ENCODE measurements at places on chromosomes 4 and X.

GRCh38 chr4:16199093-16199492 is 27.2 kb downstream of the TAPT1 start:
- DNase-seq = no peak

DNA sequence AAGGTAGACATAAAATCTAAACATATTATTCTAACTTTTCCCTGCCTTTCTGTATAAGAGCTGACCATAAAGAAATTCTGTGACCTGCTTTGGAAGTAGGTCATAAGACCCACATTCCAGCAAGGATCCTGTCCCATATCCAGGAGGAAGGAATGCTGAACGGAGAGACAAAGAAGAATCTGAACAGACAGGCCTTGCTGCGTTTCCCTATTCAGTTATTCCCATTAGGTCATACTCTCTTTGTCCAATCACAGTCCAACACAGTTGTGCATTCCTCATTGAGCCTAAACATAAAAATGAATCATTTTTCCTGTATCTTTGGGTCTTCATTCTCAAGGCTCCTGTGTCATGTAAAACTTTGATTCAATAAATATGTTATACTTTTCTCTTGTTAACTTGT is 287.6 kb upstream of the TAPT1 start:
- DNase-seq = no peak

DNA sequence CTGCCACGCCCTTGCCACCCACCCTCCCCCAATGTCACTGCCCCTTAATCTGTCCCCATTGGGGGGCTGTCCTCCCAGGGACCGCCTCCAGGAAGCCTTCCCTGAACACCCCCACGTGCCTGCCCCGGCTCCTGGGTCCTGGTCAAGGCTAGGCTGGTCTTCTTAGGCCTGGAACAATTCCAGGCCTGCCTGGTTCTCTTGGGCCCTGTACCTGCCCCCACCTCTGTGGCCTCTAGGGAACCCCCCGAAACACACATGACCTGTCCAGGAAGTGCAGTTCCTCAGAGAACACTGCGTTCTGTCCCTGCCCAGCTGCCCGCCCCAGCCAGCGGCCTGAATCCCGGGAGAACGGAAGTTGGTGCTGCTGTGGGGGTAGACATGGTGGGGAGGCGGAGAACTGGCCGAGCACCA is 5.1 kb downstream of the MXD4 start:
- DNase-seq = no peak

DNA sequence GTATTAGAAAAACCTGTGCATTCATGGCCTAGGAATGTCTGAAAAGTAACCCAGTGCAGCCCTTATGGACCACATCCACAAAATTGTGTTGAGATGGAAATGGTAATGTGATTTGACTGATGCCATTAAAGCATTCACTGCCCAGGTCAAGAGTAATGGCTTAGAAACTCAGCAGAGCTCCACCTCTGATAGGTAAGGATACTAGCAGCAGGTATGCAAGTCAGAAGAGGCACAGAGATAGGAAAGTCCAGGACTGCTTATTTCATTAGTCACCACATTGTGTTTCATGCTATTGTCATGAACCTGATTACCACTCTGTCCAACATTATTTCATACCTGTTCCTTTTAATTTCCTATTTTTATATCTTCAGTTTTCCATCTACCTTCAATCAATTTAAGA is 2042.2 kb downstream of the ARAP2 start:
- DNase-seq = no peak

DNA sequence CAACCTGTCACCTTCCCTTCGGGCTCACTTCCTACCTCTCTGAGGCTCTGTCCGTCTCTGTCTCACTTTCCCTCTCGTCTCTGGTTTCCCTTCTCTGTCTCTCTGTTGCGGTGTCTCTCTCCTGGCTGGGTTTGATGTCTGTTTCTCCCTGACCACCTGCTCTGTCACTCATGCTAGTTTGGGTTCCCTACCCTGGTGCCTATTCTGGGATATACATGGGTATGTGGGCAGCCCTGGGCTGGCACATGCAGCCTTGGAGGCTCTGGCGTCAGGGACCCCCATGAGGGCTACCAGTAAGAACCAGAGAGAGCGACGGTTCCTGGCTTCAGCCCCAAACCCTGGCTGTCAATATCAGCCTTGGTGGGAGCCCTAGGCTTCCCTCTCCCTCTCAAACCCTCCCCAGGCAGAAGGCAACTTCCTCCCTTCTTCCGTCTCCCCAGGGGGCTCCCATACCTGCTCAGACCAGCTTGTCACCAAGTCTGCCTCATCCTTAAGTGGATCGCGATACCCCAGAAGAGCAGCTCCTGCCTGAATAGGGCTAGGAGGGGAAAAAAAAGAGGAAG is 314 bp downstream of the DNASE1L1 start:
- DNase-seq = no peak

GRCh38 chrX:46354481-46354880 is 190.7 kb downstream of the ZNF674 start:
- DNase-seq = no peak

DNA sequence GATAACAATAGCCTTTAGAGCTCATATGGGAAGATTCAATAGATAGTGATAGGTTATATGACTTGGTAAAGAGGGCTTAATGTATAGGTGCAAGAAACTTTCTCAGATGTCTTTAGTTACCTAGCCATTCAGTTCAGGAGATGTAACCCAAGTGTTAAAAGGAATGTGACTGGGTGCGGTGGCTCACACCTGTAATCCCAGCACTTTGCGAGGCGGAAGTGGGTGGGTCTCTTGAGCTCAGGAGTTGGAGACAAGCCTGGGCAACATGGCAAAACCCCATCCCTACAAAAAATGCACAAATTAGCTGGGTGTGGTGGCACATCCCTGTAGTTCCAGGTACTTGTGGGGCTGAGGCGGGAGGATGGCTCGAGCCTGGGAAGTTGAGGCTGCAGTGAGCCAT is 7.9 kb downstream of the TET2 start:
- DNase-seq = no peak

All from activated T-helper 1 cell treated with Interleukin-2 at 50 U/mL for 16 hours (primary cell).